ENCODE measurements at places on chromosomes 11 and 22.

- DNase-seq, result no peak
Observed at GRCh38 chr22:34913826-34914225, 152.1 kb upstream of the ISX start.

DNA sequence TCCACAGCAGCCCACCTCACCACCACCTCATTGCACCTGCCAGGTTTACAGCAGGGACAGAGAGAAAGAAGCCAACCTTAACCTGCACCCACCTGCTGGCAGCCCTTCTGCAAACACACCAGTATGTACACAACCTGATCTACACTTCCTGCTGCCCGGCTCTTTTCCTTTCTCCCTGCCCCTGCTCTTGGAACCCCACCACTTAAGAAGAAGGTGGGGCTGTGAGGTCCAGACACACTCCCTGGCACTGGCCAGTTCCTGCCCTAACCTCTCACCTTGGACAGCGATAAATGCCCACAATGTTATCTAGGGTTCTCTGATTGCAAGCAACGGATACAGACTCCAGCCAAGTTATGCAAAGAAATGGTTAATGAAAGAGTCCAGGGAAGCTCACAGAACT, 10.8 kb upstream of the SLC35C1 start:
- DNase-seq, result no peak

DNA sequence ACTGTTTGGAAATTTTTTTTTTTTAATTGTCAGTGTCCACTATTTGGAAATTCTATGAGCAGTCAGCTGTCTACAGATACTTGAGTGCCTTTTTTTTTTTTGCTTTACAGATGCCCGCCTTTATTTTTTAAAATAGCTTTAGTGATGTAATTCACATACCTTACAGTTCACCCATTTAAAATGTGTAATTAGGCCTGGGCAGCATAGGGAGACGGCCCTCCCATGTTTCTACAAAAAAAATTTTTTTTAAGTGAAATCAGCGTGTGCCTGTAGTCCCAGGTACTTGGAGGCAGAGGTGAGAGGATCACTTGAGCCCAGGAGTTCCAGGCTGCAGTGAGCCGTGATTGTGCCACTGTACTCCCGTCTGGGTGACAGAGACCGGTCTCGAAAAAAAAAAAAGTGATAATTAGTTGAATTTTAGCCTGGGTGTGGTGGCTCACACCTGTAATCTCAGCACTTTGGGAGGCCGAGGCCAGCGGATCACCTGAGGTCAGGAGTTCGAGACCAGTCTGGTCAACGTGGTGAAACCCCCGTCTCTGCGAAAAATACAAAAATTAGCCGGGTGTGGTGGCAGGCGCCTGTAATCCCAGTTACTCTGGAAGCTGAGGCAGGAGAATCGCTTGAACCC, 1.5 kb downstream of the ZNF143 start:
- DNase-seq, result no peak

GRCh38 chr11:110075105-110075846, 17.9 kb upstream of the ZC3H12C start:
- no peak for DNase-seq

GRCh38 chr11:80722629-80723028, 1281.8 kb upstream of the TENM4 start:
- DNase-seq, result no peak

DNA sequence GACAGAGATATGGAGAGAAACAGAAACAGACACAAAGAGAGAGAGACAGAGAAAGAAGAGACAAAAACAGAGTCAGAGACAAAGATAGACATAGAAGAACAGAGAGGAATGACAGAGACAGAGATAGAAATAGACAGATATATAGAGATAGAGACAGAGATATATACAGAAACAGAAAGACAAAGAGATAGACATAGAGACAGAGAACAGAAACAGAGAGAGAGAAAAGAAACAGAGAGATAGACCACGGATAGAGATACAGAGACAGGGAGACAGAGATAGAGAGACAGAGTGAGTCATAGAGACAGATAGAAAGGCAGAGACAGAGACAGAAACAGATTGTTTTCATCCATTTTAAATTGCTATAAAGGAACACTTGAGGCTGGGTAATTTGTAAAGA, 12.3 kb upstream of the MPEG1 start:
- DNase-seq, result no peak

DNA sequence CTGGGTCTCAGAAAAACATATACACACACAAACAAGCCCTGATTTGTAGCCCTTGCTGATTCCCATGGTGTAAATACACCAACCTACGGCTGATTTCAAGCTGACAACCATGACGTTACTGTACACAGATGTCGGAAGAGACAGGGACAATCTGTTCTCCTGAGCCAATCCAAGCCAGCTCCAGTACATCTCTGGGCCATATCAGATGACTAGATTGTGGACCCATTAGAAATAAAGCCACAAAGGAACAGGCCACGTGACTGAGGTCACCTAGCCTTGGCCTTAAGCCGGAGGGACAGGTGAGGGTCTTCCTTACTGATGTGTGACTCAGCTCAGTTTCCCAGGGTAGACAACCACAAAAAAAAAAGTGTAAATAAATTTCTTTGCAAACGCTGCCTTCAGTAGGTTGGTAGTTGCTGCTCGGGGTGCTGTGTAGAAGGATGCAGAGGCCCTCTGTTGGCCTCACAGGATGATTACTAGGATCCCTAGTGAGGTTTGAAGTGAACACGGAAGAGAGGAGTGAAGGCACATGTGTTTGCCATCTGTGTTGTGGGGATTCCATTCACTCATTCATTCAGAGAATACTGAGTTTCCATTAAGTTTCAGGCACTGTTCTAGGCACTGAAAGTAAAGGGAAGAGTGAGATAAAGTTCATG, 99.0 kb upstream of the LARGE1 start:
- DNase-seq, result peak; percentile 51

Data from SK-MEL-5 (cell line).